NCI-H524 treated with DMSO at 0.1 percent for 48 hours (cell line): ENCODE measurements at places on chromosomes 12 and 14.

DNA sequence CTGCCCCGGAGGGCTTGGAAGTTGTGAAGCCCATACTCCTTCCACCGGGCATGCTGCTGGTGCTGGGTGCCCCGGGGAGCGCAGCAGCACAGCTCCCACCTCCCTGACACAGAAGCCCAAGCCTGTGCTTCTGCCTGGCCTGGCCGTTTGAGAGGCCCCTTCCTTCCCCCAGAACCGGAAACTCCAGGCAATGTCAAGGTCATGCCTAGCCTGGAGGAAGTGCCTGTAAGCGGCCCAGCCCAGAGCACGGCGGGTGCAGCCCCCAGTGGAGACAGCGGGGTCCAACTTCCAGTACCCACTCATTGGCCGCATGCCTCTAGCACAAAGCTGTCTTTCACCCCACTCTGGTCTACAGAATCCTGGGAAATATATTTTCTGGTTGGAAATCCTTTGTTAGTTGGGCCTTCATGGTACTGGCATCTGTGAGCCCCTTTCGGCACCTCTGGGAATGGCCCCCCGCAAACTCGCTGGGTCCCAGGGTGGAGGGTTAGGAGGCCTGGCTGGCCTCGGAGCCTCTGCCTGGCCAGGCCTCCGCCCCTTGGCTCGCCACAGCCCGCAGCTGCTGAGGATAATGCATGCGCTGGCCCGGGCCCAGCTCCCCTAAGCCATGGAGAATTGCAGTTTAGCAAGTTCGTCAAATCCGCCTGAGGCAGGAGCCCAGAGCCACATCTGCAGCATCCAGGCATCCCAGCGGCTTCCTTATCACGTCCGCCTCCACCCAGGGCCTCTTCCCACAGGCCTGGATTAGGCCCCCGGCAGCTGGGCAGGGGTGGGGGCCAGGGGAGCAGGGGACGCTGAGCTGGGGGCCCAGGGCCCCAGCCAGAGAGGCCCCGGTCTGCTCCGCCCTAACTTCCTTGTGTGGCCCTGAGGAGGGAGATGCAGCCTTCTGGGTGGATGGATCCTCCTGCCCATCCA is 48.9 kb upstream of the DLK1 start:
- DNase-seq: no peak

DNA sequence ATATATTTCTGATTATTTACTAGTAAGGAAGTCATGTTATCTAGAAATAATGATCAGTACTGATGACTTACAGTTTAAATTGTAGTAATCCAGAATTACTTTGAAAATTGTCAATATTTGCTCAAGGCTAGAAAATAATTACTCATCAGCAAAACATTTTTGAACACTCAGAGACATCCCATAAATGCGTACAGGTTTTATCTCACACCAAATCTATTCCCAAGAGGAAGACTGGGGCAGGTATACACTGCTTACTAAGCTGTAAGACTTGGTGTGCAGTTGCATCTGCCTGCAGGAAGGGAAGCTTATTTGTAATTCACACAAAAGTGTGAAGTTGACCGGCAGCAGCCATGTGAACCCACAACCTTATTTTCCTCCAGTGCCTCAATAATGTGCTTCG is 146.4 kb downstream of the CCER1 start:
- no peak for DNase-seq

DNA sequence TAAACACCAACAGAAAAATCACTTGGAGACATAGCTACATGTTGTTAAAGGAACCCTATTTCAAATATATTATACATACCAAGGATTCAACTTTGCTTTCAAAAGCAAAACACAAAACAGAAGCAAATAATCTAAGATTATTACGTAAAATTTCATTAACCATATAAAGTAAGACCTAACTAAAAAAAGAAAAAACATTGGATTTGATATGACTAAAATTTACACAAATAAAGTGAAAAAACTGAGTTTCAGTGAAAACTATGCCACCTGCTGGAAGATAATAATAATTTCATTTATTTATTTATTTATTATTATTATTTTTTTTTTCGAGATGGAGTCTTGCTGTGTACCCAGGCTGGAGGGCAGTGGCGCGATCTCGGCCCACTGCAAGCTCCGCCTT is 45.2 kb downstream of the WDHD1 start:
- no peak for DNase-seq

- no peak for DNase-seq
Observed at GRCh38 chr12:114747012-114747858, 63.3 kb upstream of the TBX3 start.

DNA sequence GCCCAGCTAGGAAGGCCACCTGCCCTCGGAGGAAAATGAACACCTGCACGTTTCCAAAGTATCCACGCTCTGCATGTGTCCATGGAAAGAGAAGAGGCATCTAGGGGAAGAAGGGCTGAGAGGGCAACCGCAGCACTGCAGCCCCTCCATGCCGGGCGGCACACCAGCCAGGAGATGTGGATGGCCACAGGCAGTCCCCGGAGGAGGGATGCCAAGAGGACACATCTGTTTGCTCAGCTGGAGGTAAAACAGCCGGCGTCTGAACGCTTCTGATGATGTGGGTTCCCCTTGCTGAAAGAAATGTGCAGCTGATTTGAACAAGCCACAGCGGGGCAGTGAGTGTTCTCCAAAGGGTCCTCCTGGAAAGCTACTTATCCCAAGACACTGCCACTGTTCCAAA is 34.0 kb downstream of the CHGA start:
- no peak for DNase-seq

- DNase-seq: no peak
Observed at GRCh38 chr14:29030970-29031369, 264.4 kb downstream of the FOXG1 start.

GRCh38 chr12:109047081-109047805 is 5.1 kb upstream of the USP30 start:
- DNase-seq: no peak

DNA sequence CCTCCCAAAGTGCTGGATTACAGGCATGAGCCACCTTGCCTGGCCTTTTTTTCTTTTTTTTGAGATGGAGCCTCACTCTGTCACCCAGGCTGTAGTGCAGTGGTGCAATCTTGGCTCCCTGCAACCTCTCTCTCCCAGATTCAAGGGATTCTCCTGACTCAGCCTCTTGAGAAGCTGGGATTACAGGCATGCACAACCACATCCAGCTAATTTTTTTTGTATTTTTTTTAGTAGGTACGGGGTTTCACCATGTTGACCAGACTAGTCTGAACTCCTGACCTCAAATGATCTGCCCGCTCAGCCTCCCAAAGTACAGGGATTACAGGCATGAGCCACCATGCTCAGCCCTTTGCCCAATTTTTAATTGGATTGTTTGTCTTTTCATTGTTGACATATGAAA is 58.0 kb downstream of the SINHCAF start:
- DNase-seq: no peak

- DNase-seq: no peak
Observed at GRCh38 chr14:105867961-105868599, 341.7 kb downstream of the TMEM121 start.

DNA sequence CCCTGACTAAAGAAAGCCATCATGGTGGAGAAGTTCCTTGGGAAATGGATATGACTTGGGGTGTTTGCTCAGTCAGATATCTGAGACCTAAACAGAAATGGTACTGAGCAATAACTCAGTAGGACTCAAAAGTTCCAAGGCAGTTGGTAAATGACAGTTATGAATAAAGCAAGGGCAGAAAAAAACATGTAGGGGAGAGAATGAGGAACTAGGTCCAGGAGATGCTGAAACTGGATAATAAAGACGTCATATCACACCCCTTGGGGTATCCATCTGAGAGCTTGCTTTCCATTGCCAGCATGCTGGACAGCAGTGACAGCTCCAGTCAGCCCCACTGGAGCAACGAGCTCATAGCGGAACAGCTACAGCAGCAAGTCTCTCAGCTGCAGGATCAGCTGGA is 37.5 kb downstream of the RPGRIP1 start:
- DNase-seq: no peak

DNA sequence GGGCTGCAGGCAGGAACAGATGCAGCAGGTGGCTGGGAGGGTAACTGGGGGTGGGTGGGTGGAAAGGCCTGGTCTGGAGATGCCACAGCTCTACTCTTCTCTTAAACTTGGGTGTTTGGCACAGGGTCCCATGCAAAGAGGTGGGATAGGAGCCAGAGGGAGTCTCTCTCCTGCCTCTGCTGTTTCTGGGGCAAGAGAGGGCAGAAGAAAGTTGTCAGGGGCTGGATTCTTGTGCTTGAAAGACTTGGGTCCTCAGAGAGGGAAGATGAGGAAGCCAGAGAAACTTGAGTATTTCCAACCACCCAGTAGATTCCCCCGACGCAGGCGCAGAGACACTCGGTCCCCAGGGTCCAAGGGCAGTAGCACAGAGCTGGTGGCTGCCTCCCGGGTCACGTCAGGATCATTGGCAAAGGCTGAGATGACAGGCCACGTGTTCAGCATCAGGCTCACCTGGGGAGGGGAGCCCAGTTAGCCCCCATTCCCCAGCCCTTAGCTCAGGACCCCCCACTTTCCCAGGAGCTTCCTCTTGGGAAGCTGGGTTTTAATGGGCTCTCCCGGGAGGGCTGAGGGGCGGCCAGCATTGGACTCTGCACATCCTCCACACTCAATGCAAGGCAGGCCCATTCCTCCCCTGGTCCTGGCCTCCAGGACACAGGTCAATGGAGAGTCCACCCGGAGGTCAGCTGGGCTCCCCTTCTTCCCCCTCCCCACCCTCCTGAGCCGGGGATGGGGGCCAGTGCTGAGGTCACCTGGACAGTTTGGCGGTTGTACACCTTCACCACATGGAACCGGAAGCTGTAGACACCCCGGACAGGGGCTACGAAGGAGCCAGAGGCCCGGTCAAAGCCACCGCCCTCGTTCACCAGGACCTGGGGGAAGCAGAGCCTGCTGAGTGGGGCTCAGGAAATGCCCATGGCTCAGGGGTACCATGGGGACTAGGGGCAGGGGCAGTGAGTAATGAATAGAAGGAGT is 1.6 kb downstream of the CBLN3 start:
- DNase-seq: no peak

DNA sequence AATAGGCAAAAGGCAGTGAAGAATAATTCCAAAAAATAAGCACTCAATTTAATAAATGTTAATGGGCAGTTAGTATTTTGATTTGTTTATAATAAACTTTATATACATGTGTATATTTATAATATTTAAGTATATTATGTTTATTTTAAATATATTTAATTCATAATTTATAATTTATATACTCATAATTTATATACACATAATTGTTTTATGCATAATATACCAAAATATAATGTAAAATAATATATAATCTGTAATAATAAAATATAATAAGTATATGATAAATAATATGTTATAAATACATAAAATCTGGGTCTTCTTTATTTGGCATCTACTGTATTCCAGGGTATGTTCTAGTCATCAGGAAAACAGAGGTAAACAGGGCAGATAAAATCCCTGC is 100.2 kb upstream of the ARID2 start:
- no peak for DNase-seq

GRCh38 chr12:126998747-126999285 is 1268.2 kb upstream of the TMEM132C start:
- no peak for DNase-seq

GRCh38 chr12:71589478-71589881 is 74.2 kb downstream of the ZFC3H1 start:
- DNase-seq: no peak

DNA sequence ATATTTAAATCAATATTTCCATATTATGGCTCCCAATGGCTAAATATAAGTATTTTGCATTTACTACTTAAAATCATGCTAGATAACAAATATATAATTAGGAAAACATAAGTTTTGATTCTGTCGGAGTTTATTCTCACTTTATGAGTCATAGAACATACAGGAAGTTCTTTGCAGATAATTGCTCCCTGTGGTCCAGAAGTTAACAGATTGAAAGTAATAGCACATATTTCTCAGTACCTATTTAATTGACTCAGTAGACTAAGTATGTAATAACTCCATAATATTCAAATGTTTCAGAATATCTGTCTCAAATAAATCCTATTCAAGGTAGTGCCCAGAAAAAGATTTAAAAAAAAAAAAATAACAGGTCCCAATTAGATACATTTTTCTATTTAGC is 806.0 kb upstream of the ATXN7L3B start:
- DNase-seq: no peak

DNA sequence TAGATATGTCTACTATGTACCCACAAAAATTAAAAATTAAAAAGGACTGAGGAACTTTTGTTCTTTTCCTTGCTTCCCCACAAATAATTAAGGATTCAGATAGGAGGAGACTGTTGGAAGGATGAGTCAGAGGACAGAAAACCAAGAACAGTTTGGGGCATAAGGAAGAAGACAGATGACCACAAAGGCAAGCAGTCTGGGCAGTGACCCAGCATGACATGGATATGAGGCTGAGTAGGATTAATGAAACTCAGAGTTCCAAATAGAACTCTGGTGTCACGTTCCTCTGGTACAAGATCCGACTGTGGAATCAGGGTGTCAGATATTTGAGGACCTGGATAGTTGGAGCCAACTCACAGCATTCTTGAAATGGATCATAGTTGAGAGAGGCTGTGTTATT is 89.3 kb upstream of the SLC38A4 start:
- no peak for DNase-seq

DNA sequence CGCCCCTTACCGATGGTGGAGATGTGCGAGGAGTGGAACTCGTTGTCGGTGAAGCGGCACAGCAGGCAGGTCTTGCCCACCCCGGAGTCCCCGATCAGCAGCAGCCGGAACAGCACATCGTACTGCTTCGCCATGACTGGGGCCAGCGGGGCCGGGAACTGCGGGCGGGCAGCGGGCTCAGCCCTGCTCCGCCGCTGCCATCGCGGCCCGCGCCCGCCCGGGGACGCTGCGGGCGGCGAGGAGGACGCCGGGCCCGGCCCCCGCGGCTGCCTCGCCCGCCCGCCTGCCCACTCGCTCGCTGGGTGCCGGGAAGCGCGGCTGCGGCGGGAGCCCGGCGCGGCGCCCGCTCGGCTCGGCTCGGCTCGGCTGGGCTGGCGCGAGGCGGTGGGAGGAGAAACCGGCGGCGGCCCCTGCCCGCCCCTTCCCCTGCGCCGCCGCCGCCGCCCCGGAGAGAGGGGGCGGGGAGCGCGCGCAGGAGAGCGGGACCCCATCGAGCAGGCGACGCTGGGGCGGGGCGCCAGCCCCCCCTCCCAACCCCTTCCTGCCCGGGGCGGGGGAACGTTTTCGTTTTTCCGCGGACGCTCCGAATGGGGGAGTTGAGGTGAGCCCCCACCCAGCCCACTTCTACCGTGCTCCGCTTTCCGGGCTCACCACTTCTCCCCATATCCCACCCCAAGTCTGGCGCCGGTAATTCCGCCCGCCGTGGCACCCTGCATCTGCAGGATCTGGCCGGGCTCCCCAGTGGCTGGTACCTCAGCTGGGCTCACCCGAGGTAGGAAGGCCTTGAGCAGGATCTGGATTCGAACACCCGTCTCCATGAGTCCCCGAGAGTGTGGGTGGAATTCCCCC is at the start of gene RAB15:
TSS of gene RAB15 (minus strand) at position 394 of the 849 bp plus-strand sequence. CDS start at position 134, 260 bp downstream.
- no peak for DNase-seq

DNA sequence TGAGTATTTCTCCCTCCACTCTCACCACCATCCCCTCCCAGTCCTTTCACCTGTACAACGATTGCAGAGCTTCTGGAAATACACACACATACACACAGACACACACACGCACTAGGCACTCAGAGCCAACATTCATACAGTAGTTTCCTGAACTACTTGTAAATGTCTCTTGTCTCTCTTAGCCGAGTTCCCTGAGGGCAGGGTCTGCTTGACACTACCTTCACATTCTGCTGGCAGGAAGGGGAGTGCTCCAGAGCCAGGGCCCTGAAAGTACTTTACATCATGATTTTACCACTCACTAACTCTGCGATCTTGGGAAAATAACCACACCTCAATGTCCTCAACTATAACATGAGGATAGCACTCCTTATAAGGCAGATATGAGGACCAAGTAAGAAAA is 82.7 kb downstream of the GAS2L3 start:
- DNase-seq: no peak
